ENCODE measurements at places on chromosomes 5 and 9.

GRCh38 chr5:9529041-9529480 lies 16.8 kb downstream of the SEMA5A start:
- DNase-seq: no peak

- DNase-seq: no peak
Measured at GRCh38 chr9:68721666-68722330, 16.8 kb downstream of the PIP5K1B start.

DNA sequence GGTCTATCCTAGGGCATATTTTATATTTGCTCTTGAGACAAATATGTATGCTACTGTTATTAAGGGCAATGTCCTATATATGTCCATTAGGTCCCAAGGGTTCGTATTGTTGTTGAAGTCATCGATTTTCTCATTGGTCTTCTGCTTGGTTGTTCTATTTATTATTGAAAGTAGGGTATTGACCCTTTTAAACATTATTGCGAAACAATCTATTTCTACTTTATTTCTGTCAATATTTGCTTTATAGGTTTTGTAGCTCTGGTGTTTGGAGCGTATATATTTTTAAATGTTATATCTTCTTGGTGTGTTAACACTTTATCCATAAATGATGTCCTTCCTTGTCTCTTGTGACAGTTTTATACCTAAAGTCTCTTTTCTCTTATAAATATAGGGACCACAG lies 16.2 kb upstream of the DIRAS2 start:
- DNase-seq: no peak

- no peak for DNase-seq
Measured at GRCh38 chr5:55699041-55699688, 13.0 kb downstream of the SLC38A9 start.

DNA sequence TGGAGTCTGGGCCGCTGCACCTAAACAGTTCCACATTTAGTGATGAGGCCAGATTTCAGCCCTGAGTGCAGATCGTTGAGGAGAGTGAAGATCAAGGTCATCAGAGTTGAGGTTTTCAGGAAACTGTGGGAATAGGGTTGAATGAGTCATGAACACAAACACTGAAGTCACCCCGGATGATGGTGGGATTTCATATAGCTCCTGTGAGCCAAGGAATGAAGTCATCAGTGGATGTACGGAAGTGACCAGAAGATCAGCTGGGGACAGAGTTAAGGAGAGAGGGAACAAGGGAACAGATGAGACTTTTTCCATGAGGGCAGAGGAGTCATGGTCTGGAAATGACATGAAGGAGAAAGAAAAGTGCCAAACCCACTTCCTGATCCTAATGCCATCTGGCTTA lies 36.5 kb downstream of the PALM2AKAP2 start:
- no peak for DNase-seq

- no peak for DNase-seq
Measured at GRCh38 chr5:96582343-96582742, 79.8 kb upstream of the CAST start.

GRCh38 chr5:73899055-73899454 lies 273.1 kb downstream of the ARHGEF28 start:
- no peak for DNase-seq

DNA sequence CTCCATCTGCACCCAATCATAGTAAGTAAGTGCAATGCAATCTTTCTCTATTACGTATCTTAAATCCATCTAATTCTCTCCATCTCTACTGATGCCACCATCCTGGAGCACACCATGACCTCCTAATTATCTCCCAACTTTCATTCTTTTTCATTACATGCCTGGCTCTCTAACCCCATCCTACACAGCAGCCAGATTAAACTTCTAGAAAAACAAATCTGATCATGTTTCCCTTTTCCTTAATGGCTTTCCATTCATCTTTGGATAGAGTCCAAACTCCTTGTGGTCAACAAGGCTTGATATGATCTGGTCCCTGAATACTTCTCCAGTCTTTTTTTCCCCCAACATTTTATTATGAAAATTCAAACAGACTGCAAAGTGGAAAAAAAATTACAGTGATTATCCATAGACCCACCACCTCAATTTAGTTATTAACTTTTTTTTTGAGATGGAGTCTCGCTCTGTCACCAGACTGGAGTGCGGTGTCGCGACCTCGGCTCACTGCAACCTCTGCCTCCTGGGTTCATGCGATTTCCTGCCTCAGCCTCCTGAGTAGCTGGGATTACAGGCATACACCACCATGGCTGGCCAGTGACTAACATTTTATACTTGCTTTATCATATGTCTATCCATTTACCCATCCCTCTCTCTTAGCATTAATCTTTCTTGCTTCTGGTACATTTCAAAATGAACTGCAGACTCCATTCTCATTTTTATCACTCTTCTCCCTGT lies 5.2 kb downstream of the PPP2R2B start:
- no peak for DNase-seq

- DNase-seq: no peak
Measured at GRCh38 chr5:59169768-59170150, 586.9 kb downstream of the RAB3C start.

- DNase-seq: no peak
Measured at GRCh38 chr5:128920345-128921215, 44.7 kb upstream of the SLC27A6 start.

GRCh38 chr5:126106029-126106428 lies 317.2 kb upstream of the GRAMD2B start:
- DNase-seq: no peak

DNA sequence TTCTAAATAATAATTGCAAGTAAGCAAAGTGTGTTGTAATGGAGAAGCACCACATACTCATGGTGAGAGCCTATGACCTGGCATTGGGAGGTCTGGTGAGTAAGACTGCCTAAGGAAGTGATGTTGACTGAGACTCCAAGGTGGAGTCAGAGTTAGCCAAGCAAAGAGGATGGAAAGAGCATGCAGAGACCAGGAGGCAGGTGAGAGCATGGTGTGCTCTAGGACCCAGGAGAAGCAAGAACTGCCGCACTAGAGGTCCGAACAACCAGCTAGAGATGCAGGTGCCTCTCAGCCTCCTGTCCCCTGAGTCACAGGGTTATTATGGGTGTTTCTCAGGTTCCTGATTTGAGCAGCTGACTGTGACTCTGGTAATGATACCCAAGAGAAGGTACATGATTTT lies 27.3 kb downstream of the ANP32B start:
- DNase-seq: no peak

DNA sequence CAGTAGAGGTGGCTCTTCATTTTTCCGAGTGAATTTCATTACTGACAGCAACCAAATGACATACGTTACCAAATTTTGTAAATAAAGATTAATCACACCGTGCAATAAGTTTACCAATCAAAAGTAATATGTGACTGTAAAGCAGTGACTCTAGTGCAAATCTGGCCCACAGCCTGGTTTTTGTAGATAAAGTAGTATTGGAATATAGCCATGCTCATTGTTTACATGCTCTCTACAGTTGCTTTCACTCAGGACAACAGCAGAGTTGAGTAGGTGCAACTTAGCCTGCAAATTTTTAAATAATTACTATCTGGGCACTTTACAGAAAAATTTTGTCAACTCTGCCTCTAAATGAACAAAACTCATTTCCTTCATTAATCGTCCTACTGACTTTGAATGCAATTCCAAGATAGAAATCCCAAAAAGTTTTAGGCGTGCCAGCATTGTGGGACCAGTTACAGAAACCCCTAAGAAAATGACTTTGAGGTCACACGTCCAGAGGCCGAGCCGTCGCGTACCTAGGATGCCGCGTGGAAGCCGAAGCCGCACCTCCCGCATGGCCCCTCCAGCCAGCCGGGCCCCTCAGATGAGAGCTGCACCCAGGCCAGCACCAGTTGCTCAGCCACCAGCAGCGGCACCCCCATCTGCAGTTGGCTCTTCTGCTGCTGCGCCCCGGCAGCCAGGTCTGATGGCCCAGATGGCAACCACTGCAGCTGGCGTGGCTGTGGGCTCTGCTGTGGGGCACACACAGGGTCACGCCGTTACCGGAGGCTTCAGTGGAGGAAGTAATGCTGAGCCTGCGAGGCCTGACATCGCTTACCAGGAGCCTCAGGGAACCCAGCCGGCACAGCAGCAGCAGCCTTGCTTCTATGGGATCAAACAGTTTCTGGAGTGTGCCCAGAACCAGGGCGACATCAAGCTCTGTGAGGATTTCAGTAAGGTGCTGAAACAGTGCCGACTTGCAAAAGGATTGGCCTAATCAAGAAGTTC lies 180.7 kb upstream of the TLE4 start:
- no peak for DNase-seq

GRCh38 chr5:52693280-52693679 lies 94.4 kb upstream of the ITGA1 start:
- no peak for DNase-seq

- DNase-seq: no peak
Measured at GRCh38 chr5:305459-305858, 16.1 kb upstream of the AHRR start.

- no peak for DNase-seq
Measured at GRCh38 chr9:88923092-88923491, 68.2 kb upstream of the S1PR3 start.

- no peak for DNase-seq
Measured at GRCh38 chr5:147538236-147538635, 28.4 kb upstream of the DPYSL3 start.

GRCh38 chr9:102631559-102631958 lies 363.6 kb upstream of the CYLC2 start:
- DNase-seq: no peak
